ENCODE measurements at places on chromosomes 5 and 9. TPM values are rescaled to one million over a fixed set of nuclear protein-coding genes. Genes with fewer than 3 reads are reported as not detected.

GRCh38 chr5:35924122-35924949 is 14.1 kb downstream of the CAPSL start:
- no peak for DNase-seq

DNA sequence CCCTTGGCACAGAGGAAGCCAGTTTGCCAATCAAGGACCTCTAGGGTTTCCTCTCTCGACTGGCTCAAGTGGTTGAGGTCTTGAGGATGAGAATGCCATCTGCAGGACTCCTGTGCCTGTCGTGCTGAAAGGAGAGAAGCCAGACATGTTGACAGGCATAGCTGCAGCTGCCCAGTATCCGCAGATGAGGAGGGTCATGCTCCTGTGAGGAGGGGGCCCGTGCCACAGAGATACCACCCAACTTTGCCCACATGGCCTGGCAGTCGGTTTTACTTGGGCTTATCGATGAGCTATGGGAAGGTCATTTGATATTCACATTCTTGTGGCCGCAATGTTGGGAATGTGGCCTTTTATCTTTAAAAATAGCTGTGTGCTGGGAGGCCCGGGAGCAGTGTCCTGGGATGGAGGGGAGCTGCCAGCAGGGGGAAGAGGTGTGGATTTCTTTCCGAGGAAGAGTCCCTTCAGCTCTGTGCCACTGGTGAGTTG is 17.4 kb downstream of the FRMPD1 start:
- no peak for DNase-seq

DNA sequence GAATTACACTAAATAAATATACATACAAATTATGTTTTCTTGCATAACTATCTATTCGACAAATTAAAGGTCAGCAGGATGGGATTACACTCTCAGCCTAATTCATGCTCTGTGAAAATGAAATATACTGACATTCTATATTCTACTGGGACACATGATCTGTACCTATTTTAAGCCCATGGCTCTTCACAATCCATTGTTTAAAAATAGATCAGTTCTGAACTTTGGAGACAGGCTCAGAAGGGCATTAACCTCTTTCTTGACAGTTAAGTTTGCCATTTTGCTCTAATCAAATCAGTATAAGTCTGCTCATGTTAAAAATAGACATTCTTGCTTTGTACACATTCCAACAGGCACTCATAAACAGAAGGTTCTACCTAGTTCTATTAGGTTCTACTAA is 361.2 kb downstream of the HCN1 start:
- DNase-seq: no peak

GRCh38 chr5:61200582-61201155 is 38.4 kb upstream of the SMIM15 start:
- no peak for DNase-seq

The NIPBL gene
- 5.2 TPM for polyA plus RNA-seq

- DNase-seq: peak; percentile 14
Observed at GRCh38 chr5:1037123-1037670, 28.6 kb downstream of the NKD2 start.

The ARL14EPL gene
- polyA plus RNA-seq: not detected

The IFNB1 gene
- polyA plus RNA-seq: not detected

- peak; percentile 17 for DNase-seq
Observed at GRCh38 chr5:65663804-65664521, 39.1 kb downstream of the SHLD3 start.

DNA sequence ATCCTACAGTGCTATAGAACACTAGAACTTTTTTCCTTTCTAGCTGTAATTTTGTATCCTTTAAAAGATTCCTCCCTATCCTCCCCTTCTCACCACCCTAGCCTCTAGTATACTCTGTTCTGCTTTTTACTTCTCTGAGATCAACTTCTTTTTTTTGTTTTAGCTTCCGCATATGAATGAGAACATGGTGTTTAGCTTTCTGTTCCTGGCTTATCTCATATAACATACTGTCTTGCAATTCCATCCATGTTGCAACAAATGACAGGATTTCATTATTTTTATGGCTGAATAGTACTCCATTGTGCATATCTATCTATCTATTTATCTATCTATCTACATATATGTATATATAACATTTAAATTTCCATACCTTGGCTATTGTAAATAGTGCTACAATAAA is 126.0 kb upstream of the MAN2A1 start:
- DNase-seq: no peak

GRCh38 chr5:122019919-122020590 is 58.0 kb downstream of the LOX start:
- DNase-seq: no peak

- no peak for DNase-seq
Observed at GRCh38 chr9:36017278-36017677, 19.4 kb upstream of the RECK start.

The ADCY2 gene
- not detected for polyA plus RNA-seq

The PCDHGA2 gene
- polyA plus RNA-seq: 1.5 TPM

DNA sequence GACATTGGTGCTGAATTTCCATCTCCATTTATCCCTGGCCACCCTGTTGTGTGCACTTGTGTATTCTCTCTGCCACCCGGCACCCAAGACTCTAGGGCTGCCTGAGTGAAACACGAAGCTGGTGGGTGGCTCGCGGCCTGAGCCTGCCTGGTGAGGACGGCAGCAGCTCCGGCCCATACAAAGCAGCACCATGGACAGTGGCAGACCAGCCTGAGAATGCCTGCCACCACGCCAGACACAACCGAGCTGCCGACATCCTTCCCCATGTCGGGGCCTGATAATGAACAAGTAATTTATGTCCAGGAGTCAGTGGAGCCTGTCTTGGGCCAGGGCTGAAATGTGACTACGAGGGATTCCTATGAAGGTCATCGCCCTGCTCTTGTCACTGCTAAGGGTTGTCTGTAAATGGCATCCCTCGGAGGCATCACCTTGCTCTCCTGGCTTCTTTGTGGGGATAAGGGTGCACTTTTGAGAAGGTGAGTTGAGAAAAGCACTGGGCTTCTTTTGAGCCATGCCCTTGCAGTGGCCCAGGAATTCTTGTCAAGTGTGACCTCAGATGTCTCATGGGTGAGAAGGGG is 175.7 kb downstream of the MELK start:
- DNase-seq: no peak

The CDH6 gene
- polyA plus RNA-seq: 1.4 TPM

GRCh38 chr5:64811050-64811640 is 42.4 kb downstream of the CWC27 start:
- peak; percentile 9 for DNase-seq

- no peak for DNase-seq
Observed at GRCh38 chr5:72543811-72544210, 36.6 kb upstream of the ZNF366 start.

DNA sequence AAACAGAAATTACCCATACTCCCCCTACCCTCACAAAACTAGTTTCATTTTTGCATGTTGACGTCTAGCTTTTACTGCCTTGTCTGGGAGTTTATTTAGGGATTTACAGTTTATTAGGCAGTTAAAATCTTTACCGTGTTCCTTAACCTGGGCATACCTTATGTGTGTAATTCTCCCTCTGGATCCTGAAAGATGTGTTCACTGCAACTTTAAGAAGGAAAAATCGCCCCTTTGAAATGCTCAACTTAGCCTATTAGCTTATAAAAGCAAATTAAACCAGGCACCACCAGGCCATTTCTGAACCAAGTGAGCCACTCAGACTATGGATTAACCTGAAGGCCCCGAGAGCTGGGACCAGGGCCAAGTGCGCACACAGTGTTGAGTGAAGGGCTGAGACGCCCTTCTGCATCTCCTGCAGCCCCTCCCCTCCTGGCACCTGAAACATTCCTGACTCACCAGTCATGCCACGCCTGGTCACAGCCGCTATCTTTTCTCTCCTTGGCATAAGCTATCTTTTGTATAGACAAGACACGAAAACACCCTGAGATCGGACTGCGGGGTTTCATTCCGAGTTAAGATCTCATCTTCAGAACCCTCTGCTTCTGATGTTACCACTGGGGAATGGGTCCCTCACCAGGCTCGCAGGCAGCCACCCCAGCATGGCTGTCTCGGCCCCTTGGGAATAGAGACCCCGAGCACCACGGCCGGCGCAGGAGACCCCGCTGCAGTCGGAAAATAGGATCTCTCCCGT is 111.9 kb downstream of the ROR2 start:
- no peak for DNase-seq

The PCDHA4 gene
- 1.2 TPM for polyA plus RNA-seq

The FCN2 gene
- not detected for polyA plus RNA-seq

GRCh38 chr9:17462869-17463464 is 115.9 kb upstream of the SH3GL2 start:
- DNase-seq: peak; percentile 24

DNA sequence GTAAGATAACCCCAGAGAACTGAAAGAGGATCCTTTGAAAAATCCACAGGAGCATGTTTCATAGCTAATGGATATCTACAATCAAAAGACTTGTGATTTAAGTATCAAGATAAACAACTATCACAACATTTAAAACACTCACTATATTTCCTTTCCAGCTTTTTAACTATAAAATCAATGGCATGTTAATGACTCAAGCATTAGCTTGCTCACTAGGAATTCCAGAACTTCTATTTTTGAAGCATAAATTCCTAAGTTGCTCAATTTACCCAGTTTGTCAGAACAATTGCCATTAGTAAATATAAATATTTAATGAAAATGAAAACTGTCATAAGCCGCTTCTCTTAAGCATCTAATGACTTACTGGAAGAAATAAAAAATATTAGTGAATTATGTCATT is 355.3 kb downstream of the PRELID2 start:
- DNase-seq: no peak

The CDH18 gene
- polyA plus RNA-seq: 6.0 TPM

The CLTA gene
- polyA plus RNA-seq: 222 TPM

DNA sequence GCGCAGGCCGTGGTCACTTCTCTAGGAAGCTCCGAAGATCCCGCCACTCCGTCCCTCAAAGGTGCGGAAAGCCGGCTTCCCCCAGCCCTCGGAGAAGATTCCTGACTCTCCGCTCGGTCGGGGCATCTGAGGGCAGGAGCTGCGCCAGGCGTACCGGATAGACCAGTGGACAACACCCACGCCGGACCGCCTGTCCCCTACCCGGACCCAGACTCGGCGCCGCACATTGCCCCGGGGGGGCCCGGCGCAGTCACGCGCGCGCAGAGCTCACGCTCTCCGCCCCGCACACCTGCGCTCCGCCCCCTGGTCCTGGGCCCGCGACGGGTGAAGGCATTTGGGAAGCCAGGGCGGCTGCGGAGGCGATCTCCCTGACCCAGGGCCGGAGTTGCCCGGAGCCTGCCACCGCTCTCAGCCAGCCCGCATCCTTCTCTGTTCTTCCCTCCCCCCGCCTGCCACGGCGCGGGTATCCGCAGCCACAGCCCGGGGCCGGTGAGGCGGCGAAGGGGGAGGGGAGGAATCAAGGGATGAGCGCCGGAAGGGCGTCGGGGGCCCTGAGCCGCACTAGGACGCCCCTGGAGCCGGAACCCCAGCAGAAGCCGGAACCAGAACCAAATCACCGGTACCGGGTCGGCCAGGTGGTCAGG is 448 bp downstream of the RELL2 start:
- DNase-seq: peak; percentile 86

- DNase-seq: no peak
Observed at GRCh38 chr5:135222771-135223170, 176.3 kb downstream of the MACROH2A1 start.

DNA sequence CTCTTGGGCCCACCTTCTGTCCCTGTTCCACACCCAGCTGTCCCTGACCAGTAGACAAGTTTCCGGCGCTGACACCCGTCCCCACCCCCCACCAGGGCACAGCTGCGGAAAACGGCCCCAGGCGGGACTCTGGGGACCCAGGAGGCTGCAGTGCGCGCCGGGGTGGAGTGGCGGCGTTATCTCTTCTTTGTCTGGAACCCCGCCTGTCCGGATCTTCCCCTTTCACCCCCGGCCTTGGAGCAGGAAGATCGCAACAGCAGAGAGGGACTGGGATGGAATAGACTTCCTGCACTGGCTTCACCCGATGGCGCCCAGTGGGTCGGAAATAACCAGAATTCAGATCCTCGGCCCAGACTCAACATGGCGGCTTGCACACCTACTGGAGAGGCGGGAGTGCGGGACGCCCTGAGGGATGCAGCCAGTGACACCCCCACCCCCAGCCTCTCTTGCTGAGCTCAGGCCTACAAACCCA is 4.7 kb downstream of the PAX5 start:
- no peak for DNase-seq

The CDH9 gene
- polyA plus RNA-seq: not detected

The CFAP77 gene
- polyA plus RNA-seq: 1.1 TPM

DNA sequence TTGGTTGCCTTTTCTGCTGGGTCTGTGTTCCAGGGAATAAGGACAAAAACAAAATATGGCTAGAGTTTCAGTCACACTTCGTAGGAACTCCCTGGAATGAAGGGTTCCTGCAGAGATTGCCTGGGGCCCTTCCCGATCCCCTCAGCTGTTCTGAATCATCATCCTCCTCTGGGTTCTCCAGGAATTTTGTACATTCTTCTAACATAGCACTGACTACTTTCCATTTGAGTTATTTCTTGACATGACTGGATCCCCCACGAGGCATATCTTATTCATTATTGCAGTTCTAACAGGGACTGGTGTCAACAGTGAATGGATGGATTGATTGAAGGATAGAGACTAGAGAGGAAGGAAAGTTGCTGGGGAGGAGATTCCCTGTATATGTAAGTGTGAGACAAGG is 49.2 kb upstream of the TNC start:
- no peak for DNase-seq

Data from SK-N-SH (cell line).